ENCODE measurements at places on chromosomes 4 and X. TPM values are rescaled to one million over a fixed set of nuclear protein-coding genes. Genes with fewer than 3 reads are reported as not detected.

The TMEM144 gene
- total RNA-seq = 30.3 TPM

The CHRDL1 gene
- total RNA-seq = 22.6 TPM

The CCDC149 gene
- total RNA-seq = 17.4 TPM

The DKK2 gene
- total RNA-seq = 27.3 TPM

The PPP1R2C gene
- total RNA-seq = not detected

The ATP1B4 gene
- total RNA-seq = 9.9 TPM

The EDNRA gene
- total RNA-seq = 98.1 TPM

The KLKB1 gene
- 1.5 TPM for total RNA-seq

The GPR50 gene
- 0.26 TPM for total RNA-seq

The SOD3 gene
- total RNA-seq = 27.1 TPM

The STS gene
- total RNA-seq = 11.8 TPM

The TMPRSS11D gene
- total RNA-seq = not detected

The PPARGC1A gene
- total RNA-seq = 6.2 TPM

The AADAT gene
- total RNA-seq = 12.1 TPM

The FRMD7 gene
- 0.48 TPM for total RNA-seq

The OPRPN gene
- not detected for total RNA-seq

The PRPS2 gene
- total RNA-seq = 47.5 TPM

The EREG gene
- total RNA-seq = 0.16 TPM

The NXF2B gene
- total RNA-seq = not detected

The PNMA6A gene
- total RNA-seq = 1.7 TPM

The CT45A1 gene
- total RNA-seq = not detected

The SLC10A6 gene
- total RNA-seq = not detected

The CLCN5 gene
- total RNA-seq = 26.3 TPM

The TBL1X gene
- 19.8 TPM for total RNA-seq

The SCOC gene
- 73.0 TPM for total RNA-seq

The MAGEA11 gene
- total RNA-seq = not detected

The PPP2R2C gene
- total RNA-seq = 3.0 TPM

The CXCR3 gene
- not detected for total RNA-seq

The PABPC5 gene
- total RNA-seq = 11.9 TPM

The BEX5 gene
- total RNA-seq = 1.2 TPM

The ELOVL6 gene
- 16.8 TPM for total RNA-seq

The MAGT1 gene
- 108 TPM for total RNA-seq

The APEX2 gene
- 4.9 TPM for total RNA-seq

The MAGIX gene
- total RNA-seq = 1.9 TPM

The GPC4 gene
- total RNA-seq = 16.9 TPM

The TSPAN7 gene
- total RNA-seq = 14.1 TPM

The SULT1B1 gene
- total RNA-seq = 1.2 TPM

The P2RY4 gene
- total RNA-seq = 0.74 TPM

The DDX53 gene
- not detected for total RNA-seq

The MAGEA6 gene
- total RNA-seq = not detected

The PCDH7 gene
- 121 TPM for total RNA-seq
